GM23338 (cell line): ENCODE measurements at places on chromosomes 6 and 20. TPM values are rescaled to one million over a fixed set of nuclear protein-coding genes. Genes with fewer than 3 reads are reported as not detected.

- no peak for DNase-seq
These were observed at the start of gene DDO for GRCh38 chr6:110415086-110415916. Gene DDO (minus strand): TSS chr6:110415575. CDS start chr6:110413462, 2,113 bp downstream.

DNA sequence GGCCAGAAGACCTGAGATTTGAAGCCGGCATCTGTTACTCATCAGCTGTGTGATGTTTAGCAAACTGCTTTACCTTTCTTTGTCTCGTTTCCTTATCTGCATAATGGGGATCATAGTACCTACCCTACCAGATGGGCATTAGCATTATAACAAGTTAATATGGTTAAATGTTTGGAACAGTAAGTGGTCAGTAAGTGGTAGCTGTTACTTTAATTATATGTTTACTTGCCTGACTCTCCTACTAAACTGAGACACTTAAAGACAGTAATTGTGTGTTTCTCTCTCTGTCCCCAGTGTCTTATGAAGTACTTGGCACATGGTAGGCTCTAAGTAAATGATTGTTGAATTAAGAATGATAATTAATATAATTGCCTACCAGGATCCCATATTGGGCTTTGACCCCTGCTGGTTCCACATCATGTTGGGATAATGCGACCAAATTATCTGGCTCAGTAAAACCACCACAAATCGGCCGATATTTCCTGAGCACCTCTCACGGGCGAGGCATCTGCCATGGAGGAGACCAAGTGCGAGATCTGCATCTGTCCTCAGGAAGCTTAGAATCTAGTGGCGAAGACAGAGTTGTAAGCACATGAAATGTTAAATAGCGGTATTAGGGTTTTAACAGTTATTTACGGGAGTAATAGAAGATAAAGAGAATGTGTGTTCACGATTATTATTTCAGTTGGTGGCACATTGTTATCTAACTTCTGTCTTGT, 31.4 kb downstream of the PTK7 start:
- DNase-seq: no peak

GRCh38 chr20:8492173-8492572, 360.1 kb downstream of the PLCB1 start:
- DNase-seq: no peak

GRCh38 chr20:24445510-24446170, 23.8 kb upstream of the SYNDIG1 start:
- DNase-seq: peak; percentile 44

DNA sequence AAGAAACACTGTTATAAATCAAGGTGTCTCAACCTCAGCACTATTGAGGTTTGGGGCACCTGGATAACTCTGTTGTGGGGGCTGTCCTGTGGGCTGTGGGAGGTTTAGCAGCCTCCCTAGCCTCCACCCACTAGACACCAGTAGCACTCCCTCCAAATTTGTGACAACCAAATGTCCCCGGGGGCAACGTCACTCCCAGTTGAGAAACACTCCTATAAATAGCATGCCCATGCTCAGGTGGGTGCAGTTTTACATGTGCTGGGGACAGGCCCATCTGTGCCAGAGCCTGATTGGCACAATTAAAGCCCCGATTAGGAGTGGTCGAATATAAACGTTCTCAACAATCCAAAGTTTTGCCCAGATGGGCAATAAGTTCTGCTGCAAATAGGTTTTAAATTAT, 78.9 kb downstream of the FAM50B start:
- no peak for DNase-seq

DNA sequence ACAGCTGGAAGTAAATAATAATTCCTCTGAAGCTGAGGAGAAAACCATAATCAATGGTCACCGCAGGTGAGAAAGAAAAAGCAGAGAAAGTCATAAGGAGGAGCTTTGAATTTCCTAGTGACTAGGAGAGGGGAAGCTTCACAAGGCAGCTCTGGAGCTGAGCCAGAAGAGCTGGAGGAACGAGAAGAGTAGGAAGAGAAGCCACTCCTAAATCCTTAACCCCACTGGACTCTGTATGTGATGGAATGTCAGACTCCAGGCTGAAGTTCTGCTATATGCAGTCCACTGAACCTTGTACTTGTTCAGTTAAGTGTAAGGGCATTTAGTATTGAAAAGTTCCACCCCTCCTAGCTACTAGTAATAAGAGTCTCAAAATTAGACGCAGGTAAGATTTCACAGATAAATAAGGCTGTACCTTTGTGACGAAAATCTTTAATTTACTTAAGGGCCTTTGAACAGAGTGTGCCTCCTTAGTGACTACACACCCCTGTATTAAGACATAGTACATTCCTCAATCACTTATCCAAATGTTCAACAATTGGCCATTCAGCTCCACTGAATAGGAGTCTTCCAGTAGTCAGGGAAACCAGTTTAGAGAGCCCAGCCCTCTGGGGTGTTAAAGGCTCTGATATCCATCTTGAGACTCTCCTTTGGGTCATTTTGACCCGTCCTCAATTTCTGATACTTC, 71.4 kb upstream of the UFL1 start:
- DNase-seq: no peak

GRCh38 chr6:64715624-64716023, 991.4 kb downstream of the EYS start:
- no peak for DNase-seq

DNA sequence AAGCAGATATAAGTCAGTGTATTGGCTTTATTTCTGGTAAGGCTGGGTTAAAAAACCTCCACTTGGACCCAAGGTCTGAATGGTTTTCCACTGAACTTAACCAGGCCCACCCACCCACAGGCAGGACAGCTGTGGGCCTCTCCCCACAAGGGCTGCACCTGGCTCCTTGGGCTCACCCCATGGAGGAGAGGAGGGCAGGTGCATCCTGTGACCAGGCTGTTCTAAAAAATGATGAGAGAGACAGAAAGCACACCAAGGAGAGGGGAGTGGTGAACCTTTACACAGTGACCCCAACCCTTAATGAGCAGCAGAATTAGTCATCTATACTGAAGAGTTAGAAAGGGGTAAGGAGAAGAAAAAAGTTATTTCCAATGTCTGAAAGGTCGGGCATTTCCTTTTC, 34.5 kb upstream of the DUSP22 start:
- DNase-seq: no peak

GRCh38 chr6:25489399-25489798, 162.6 kb upstream of the SCGN start:
- DNase-seq: no peak

DNA sequence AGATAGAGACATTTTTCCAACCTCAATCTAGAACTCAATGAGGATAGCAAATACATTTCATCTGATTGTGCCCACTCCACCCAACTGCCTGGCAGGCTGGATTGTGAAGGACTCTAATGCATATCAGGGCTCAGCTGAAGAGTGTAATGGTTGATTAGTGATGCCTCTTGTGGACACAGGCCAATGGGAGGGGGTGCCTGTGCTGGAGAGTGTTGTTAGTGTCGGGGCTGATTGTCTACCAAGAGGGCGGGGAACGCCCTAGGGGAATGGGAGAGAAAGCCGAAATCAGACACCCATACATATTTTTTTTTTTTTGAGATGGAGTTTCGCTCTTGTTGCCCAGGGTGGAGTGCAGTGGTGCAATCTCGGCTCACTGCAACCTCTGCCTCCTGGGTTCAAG, 103.7 kb upstream of the SALL4 start:
- no peak for DNase-seq

DNA sequence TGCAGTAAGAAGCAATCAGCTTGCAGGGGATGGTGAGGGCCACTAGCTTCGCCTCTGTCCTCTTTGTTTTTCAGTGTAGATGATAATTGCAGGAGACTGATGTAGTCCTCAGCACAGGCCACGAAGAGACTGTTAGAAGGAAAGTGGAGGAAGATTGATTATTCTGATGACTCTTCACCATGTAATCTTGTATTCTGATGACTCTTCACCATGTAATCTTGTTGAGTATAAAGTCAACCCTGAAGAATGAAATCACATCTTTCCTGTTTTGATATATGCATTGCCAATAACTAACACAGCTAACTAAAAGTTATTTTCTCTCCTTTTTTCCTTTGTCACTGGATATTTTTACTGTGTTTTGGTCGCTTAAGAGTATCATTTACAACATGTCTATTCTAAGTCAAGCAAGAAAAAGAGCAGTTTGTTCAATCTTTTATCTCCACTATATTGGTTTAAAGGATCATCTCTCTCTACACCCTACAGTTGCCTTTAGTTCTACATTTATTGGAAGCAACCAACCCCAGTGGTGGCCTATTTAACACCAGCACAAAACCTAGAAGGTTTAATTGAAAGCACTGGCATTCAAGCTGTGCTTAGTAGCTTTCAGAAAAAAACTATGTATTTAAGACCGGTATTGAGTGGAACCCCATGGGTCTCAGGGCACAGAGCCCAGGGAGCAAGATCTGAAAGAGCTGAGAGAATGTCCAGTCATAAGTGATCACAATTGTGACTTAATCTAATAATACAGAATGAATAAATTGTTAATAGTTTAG, 107.2 kb upstream of the BTBD3 start:
- no peak for DNase-seq

DNA sequence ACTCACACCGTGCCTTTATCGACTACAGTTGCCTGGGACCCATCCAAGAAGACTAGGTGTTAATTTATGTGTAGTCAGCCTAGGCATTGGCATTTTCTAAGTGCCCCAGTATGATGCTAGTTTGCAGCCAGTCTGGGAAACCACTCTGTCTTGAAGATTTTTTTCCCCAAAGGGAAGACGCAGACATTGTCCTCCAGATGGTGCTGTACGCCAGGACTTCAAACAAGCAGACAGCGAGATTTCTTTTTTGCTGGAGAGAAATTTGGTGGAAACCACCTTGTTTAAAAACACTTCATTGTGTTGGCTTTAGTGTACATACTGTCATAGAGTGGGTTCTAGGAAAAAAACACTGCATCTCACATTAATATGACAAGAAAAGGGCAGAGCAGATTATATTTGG, 30.0 kb downstream of the ALDH5A1 start:
- DNase-seq: peak; percentile 83

DNA sequence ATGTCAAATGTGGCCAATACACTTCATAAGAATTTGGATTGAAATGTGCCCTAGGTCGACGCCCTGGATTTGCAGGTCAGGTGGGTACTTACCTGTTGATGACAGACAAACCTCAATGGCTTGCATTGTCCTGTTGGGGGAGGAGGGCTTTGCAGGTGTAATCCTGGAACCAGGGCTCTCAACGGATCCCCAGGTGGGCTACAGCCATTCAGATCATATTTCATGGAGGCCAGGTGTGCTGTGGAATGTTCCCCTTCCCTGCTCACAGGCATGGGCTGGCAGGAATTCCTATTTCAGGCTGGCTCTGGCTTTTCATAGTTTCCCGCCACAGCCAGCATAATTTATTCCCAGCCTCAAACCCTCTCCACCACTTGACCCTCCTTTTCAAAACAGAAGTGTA, 254.7 kb downstream of the SMOC2 start:
- DNase-seq: peak; percentile 93

- no peak for DNase-seq
These were observed 674.5 kb downstream of the PRKN start for GRCh38 chr6:162053084-162053483.

- DNase-seq: no peak
These were observed 27.1 kb downstream of the PARD6B start for GRCh38 chr20:50758469-50758868.

GRCh38 chr6:5125152-5126006, 40.2 kb downstream of the PPP1R3G start:
- no peak for DNase-seq

GRCh38 chr6:90502866-90503407, 83.9 kb downstream of the MAP3K7 start:
- DNase-seq: peak; percentile 77

DNA sequence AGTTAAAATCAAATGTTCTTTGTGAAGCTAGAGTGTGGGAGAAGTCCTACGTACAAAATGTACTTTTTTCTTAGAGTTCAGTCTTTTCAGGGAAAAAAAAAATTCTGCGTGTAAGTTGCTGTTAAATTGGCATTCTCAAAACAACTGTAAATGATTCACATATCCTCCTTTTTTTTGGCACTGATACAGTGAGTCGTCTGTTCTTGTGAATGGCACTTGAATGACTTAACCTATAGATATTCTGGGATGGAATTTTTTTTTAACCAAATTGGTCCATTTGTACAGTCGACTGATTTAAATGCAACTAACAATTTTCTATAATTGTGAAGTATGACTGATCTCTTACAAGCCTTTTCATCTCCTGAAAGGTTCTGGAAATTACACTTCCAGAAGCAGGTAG, 5.5 kb upstream of the JAG1 start:
- DNase-seq: no peak

DNA sequence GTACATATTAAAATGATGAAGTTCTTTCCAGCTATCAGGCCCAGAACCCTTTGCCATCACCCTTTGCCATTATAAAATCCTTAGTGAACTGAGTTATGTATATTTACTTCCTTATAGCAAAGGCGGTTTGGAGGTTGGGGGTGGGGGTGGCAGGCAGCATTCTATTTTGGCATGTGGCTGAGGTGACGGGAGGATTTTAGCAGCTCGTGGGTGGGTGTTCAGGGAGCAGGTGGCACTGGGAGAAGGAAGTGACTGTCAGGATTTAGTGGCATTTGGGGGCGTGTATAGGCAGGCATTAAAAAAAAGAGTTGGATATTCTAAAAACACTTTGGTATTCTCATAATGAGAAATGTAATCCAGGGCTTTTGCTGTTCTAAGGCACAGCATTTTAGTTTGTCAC, 150.7 kb downstream of the RIMS1 start:
- DNase-seq: no peak

DNA sequence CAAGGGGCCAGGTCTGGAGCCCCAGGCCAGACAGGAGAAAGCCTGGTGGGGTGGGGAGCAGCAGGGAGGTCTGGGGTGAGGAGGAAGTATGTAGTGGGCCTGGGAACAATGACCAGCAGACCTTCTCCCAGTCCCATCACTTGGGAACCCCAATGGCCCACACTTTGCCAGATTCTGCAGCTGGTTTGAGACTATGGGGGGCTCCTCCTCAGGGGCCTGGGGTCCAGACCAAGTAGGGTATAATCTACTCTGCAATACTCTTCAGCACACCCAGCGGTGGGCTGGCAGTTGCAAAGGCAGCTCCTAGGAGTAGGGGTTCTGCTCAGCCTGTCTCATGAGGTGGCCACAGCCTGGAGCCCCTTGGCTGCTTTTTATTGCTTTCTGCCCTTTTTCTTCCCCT, 52.8 kb downstream of the NPEPL1 start:
- DNase-seq: no peak

DNA sequence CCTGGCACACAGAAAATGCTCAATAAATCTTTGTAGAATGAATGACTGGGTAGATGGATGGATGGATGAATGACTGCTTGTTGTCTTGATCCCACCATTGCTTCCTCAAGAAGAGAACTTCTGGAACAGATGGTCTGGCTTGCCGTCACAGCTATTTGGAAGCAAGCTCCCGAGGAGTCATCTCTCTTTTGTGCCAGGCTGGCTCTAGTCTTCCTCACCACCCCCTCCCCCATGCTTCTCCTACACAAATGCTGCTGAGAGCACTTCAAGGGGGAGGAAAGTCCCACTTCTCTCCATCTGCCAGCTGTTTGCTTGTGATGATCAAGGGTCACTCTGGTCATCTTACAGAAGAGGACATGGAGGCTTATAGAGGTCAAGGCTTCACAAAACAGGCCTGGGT, 11.6 kb upstream of the KCNG1 start:
- no peak for DNase-seq

Gene AHI1
- total RNA-seq: 17.5 and 19.8 TPM in 2 replicates

Gene OR10C1
- total RNA-seq: not detected in 2 replicates

Gene GNRH2
- not detected in 2 replicates for total RNA-seq

Gene GPLD1
- total RNA-seq: 11.1 and 15.3 TPM in 2 replicates

Gene CYP21A2
- not detected in 2 replicates for total RNA-seq

Gene SIRPD
- not detected in 2 replicates for total RNA-seq
